ENCODE measurements at places on chromosomes 5 and 9. TPM values are rescaled to one million over a fixed set of nuclear protein-coding genes. Genes with fewer than 3 reads are reported as not detected.

DNA sequence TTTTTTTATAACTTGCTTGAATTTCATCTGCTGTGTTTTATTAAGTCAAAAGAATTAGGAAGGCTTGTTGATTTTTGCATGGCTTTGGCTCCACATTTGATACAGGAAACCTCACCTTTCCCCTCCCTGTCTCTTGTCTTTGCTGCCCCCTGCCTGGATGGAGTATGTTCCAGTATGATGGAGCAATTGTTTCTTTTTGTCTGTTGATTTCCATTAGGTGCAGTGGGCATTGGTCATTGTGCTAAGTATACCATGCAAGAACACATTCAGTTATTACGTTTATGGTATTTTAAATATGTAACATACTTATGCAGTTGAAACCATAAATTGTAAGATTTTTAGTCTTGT lies 19.6 kb downstream of the TJP2 start:
- DNase-seq, result no peak

- peak; percentile 30 for DNase-seq
Observed at GRCh38 chr5:96111080-96111756, 149.6 kb upstream of the ELL2 start.

DNA sequence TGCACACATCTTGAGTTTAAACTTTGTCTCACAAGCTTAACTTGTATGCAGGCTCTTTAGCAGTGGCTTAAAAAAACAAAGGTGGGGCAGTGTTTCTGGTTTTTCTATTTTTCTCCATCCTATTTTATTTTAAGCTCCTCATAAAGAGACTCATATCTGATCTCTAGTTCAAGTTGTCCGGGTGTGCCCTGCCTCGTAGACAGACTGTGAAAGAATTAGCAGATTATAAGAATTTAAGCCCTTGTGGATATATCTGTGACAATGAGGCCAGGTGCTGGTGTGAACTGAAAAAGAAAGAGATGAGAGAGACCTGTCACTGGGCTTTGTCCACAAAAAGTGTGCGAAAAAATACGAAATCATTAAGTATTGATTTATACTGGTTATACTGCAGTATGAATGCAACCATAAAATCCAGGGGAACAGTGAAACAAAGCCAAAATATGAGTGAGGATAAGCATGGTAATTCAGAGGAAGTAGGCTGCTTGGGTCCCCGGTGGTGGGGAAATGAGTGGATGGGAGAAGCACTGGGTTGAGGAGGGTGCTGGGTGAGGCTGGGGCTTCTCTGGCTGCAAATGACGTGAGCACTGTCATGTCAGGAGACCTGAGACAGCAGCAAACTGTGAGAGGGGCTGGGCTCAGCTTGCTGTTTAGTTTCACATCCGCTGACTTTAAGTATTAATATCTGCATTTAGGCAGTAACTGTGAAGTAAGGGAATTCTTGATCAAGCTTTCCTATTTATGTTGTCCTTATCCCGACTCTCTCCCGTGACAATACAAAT lies 179.7 kb upstream of the ANKRD55 start:
- DNase-seq, result no peak

DNA sequence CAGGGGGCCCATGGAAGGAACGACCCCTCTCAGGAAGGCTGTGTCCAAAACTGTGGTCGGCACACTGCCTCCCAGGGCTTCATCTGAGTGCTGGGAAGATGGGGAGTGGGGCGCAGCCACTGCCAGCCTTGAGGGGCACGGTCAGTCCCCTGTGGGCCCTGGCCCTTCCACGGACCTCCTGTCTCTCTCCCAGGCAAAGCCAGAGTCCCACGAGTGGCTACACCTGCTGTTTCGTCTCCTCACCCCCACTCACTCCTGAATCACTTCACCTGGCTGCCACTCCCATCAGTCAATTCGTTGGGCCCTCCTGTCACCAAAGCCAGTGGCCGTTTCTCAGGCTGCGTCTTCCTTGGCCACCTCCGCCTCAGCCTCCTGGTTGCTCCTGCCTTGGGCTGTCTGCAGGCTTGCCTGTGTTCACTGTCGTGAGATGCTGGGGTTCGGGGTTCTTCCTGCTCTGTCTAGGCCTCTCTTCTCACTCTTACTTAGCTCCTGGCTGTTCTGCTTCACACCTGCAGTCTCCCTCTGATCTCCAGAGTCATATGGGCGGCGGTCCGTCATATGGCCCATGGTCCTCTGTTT lies 58.8 kb upstream of the RNF130 start:
- no peak for DNase-seq

GRCh38 chr5:169886033-169886432 lies 94.3 kb downstream of the INSYN2B start:
- DNase-seq, result no peak

The CSF1R gene
- total RNA-seq, result not detected

GRCh38 chr5:134798468-134798867 lies 39.9 kb downstream of the DDX46 start:
- no peak for DNase-seq

Measured in HepG2 (cell line).